Hepatocyte (in vitro differentiated cells): ENCODE measurements at places on chromosomes 1 and 21.

DNA sequence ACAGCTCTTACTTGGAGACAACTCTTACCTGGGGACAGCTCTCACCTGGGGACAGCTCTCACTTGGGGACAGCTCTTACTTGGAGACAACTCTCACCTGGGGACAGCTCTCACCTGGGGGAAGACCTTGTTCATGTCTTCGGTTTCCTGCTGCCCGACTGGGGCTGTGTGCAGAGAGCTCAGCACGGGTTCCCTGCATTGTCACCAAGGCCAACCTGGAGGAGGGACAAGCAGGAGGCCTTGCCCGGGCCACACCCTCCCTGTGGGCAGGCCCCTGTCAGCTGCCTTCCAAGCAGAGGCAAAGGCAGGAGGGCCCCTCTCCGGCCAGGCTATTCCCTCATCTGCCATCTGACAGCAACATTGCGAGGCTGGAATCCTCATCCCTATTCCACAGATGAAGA lies at the start of gene LDLRAD1:
TSS of gene LDLRAD1 (minus strand) at position 208 of the 400 bp plus-strand sequence. CDS start at position 134, 74 bp downstream.
- peak; percentile 66 for DNase-seq

DNA sequence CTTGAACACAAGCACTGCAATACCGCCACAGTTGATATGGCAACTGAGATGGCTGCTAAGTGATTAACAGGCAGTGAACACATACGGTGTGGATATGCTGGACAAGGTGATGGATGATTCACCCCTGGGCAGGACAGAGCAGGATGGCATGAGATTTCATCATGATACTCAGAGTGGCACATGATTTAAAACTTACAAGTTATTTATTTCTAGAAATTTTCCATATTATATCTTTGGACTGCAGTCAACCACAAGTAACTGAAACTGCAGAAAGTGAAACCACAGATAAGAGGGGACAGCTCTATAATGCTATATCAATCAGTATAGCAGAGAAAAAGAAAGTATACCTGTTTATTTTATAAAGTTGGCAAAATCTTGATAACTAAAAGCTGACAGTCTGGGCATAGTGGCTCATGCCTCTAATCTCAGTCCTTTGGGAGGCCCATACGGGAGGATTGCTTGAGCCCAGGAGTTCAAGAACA lies 47.9 kb downstream of the PHACTR4 start:
- DNase-seq: peak; percentile 15

- no peak for DNase-seq
Measured at GRCh38 chr1:101030881-101031280, 5.3 kb upstream of the DPH5 start.

GRCh38 chr1:182909578-182909977 lies 43.4 kb downstream of the SHCBP1L start:
- DNase-seq: peak; percentile 30

GRCh38 chr1:90580176-90580575 lies 136.9 kb downstream of the BARHL2 start:
- DNase-seq: peak; percentile 14
